ENCODE measurements at places on chromosomes 5 and 9.
A peak's percentile ranks its signal among the peaks of the same experiment; 100 is the strongest.

- no peak for DNase-seq
These were observed 68.2 kb downstream of the FAM114A2 start for GRCh38 chr5:153970496-153970895.

GRCh38 chr5:153496835-153497234 is 6.4 kb downstream of the GRIA1 start:
- DNase-seq: no peak

- no peak for DNase-seq
These were observed 61.2 kb downstream of the CMYA5 start for GRCh38 chr5:79750611-79751510.

DNA sequence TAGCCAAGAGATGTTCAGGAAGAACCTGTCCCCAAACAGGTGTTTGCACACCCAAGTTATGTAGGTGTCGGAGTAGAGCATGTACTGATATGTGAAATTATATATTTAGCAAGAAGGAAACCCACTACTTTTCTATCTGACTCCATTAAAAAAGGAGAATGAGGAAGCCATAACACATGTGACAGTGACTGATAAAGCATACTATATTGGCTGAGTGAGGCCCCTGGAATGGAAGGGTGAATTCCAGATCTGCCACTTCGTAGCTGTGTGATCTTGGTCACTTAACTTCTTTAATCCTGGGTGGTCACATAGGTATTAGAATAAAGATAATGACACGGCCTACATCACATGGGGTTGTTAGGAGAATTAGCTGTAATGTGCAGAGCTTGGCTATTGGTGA is 116.0 kb upstream of the MAN2A1 start:
- DNase-seq: no peak

GRCh38 chr5:132211787-132212186 is 15.9 kb downstream of the P4HA2 start:
- DNase-seq: no peak

GRCh38 chr9:126146254-126147145 is 180.1 kb upstream of the MVB12B start:
- no peak for DNase-seq

- DNase-seq: no peak
These were observed at the start of gene CAPSL for GRCh38 chr5:35938568-35939227. TSS of gene CAPSL (minus strand) at chr5:35938622. CDS start at chr5:35921120, 17,502 bp downstream.

GRCh38 chr5:43390471-43390870 is 21.7 kb downstream of the CCL28 start:
- DNase-seq: no peak

- no peak for DNase-seq
These were observed 1380.5 kb upstream of the WWC1 start for GRCh38 chr5:166910995-166911394.

GRCh38 chr5:159439002-159439401 is 108.7 kb upstream of the IL12B start:
- DNase-seq: no peak

DNA sequence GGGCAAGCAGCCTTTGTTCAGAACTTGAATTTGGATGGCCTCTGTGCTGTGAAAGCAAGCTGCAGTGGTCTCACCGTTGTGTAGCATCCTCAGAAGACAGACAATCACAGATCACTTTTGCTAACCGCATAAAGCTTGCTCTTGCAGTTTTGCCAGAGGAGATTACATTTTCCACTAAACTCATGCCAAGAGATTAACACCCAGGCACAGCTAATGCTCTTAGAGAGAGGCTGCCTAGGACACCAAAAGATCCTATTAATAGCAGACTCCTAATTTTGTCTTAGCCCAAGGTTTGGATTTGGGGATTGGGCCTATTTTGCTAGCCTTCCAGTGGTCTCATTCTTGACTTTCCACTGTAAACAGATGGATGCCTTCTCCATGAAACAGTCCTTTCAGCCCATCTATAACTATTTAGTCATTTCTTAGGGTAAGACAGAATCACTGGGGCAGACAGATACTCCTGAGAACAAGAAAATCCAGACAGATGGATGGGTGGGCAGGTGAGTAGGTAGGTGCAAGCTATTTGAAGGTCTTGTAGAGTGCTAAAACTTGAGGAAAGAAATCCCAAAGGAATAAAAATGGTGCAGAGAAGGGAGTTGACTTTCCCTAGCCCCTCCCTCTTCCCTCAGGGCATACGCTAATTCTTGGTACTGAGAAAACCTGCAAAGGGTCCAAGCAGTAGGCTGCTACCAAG is 506.2 kb downstream of the SPOCK1 start:
- DNase-seq: no peak

GRCh38 chr5:133867851-133868545 is 100.4 kb downstream of the C5orf15 start:
- no peak for DNase-seq

DNA sequence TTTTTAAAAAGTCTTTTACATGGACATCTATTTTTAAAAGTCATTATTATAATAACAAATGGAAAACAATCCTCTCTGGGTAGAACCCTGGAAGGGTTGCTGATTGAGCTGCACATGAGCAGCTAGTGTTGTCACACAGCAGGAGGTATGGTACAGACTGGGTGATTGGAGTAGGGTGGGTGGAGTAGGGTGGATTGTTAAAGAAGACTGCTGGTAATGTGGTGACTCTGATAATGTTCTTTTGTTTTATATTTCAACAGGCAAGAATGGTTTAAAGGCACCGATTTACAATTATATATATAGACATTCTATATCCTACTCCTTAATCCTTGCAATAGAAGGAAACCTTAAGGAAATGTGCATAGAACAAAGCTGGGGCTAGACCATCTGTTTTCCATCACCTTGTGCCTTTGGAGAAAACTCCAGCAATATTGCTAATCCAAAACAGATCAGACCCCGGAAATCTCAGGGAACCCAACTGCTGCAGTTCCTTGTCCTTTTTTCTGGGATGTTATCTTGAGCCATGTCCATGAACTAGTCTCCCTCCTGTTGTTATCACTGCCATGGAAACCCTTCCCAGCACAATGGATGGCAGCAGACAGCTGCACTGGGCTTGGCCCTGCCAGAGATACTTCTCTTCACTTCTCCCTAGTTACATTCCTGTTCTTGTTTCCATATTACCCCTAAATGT is 129.7 kb downstream of the YIPF5 start:
- no peak for DNase-seq

- DNase-seq: no peak
These were observed 397.9 kb upstream of the PIK3R1 start for GRCh38 chr5:67817652-67818051.

GRCh38 chr5:67416986-67417385 is 220.4 kb upstream of the CD180 start:
- no peak for DNase-seq

GRCh38 chr9:109251080-109251775 is 69.6 kb downstream of the EPB41L4B start:
- no peak for DNase-seq

DNA sequence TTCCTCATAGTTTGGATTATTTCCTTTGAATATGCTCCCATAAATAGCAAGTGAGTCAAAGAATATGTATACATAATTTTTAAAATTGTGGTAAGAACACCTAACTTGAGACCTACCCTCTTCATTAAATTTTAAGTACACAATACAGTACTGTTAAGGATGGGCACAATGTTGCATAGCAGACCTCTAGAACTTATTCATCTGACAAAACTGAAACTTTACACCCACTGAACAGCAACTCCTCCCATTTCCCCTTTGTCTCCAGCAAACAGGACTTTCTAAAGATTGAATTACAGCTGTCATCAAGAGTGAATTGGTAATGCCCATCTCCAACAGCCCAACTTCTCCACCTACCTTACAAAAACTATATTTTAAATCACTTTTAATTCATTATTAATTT is 388.9 kb downstream of the HTR1A start:
- DNase-seq: no peak

- no peak for DNase-seq
These were observed 172.6 kb upstream of the PAPPA start for GRCh38 chr9:115980976-115981375.

DNA sequence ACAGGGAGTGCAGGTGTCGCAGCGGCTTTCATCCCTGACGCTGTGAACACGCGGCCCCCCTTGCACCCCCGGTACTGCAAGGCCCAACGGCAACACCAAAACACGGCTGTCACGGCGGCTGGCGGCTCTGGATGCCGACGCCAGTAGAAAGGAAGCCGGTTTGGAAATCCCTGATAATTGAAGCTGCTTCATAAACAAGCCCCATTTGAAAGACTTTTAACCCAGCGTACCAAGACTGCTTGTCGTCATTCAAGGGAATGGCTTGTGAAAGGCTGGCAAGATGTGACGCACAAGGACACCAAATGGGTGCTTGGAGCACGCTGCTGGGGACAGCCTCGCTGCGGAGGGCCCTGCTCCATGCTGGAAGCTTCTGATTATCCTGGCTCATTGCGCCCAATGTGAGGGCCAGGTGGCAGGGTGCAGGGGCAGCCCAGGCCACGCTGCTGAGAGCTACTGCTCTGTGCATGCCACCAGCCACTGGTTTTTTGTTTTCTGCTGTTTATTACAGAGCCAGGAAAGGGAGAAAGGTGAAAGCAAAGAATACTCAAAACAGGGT is 63.1 kb downstream of the GTF3C4 start:
- peak; percentile 38 for DNase-seq

- no peak for DNase-seq
These were observed 214.3 kb downstream of the ARRDC3 start for GRCh38 chr5:91168859-91169258.

DNA sequence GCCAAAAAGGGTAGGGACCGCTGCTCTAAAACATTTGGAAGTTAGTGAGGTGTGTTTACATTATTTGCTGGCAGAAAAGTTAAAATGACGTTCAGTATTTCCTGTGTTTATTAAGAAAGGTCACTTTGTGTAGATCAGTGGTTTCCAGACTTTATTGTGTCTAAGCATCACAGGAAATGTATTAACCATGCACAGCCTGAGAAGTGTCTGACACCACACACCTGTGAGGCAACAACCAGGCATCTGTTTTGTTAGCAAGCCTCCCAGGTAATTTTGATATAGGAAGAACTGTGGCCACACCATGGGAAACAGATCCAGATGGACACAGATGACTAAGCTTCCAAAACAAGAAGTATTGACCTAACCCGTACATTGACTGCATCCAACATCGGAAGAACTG is 12.0 kb downstream of the TTC1 start:
- DNase-seq: no peak

DNA sequence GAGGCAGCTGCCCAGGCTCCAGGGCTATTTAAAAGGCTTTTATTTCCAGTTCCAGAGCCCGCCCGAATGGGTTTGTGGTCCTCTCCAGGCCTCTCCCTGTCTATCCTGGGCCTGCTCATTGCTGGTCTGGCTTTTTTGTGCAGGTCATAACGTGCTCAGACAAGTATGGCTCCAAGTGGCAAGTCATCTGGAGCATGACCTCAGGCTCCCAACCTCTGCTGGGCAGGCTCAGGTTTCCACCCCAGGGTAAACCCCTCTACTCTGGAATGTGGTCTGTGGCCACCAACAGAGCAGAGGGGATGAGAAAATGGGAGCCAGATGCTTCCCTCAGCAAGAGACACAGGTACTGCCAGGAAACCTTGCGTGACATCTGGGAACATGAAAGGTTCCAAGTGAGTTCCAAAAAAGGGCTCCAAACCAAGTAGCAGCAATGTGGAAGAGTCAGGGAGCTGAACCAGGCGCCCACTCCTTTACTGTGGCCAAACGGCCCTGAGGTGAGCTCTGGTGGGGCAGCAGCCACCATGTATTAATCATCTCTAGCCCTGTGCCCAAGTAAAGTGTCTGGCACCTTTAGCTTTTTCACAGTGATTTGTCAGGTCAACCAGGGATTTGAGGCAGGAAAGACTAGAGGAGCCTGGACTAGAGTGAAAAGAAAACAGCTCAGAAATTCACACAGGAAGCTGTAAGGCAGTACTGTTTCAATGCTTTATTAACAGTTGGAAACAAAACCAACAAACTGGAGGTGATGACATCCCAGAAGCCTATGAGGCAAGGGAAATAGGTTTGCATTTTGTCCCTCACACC is 25.7 kb downstream of the PCDHGC5 start:
- DNase-seq: no peak

DNA sequence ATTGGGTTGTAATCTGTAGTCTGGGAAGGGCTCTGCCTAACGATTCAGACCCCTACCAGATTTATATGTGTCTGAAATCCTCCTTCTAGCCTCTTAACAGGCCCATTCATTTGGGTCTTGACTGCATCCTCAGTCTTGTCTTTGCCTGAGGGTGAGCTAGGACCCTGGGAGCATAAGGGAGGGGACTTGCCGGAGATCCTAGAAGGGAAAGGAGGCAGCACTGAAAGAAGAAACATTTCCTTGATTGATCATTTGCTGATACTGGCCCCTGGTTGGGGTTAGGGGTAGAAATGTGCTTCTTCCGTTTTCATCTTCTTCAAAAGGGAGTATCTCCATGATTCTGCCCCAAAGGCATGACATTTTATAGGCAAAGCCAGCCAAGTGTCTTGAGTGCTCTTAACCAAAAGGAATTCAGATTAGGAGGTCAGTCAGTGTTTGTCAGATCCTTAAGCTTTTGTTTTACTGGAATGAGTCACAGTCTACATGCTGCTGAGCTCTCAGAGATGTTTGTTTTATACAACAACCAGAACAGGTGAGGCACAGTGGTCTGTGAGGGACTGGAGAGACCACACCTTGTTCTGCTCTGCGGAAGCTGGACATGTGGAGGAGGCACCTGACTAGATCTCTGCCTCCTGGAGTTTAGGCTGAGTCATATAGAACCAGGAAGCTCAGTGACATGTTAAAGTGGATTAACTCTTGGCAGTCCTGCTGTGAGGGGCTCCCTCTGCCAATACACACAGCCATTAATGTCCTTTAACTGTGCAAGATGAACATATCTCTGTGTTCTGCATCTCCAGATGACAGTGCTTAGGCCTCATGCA is 37.7 kb downstream of the PCDHAC2 start:
- DNase-seq: no peak

DNA sequence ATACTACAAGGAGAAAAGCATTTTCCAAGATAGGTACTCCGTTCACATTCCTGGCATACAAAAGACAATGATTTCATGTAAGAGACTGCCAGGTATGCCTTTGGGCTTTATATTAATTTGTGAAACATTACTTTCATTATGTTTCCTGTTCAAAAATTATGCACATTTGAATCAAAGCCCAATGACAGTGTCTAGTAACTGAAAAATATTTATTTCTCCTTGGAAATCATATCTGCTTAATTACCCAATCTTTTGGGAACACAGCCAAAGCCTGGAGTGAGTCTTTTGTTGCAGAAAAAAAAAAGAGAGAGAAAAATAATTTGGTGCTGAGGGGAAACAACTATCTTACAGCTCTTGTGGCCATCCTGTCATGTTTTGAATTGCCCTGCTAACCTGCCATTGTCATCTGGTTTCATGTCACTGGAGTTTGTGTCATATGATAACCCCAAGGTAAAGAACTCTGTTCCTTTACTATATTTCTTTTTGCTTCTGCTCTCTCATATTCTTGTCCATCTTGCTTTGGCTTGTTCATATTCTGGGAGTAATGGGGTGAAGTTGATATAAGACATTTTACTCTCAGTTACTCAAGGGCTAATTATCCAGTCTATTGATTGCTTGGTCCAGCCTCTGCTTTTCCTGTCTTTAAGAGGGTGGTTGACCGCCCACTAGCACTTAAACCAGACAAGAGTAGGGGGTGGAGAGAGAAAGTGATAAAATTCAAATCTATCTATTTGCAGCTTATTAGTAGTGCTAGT is 238.3 kb upstream of the NUDT12 start:
- DNase-seq: no peak

GRCh38 chr9:94610181-94610606 is 16.6 kb upstream of the FBP2 start:
- no peak for DNase-seq
